ENCODE measurements at places on chromosomes 1 and 21.

DNA sequence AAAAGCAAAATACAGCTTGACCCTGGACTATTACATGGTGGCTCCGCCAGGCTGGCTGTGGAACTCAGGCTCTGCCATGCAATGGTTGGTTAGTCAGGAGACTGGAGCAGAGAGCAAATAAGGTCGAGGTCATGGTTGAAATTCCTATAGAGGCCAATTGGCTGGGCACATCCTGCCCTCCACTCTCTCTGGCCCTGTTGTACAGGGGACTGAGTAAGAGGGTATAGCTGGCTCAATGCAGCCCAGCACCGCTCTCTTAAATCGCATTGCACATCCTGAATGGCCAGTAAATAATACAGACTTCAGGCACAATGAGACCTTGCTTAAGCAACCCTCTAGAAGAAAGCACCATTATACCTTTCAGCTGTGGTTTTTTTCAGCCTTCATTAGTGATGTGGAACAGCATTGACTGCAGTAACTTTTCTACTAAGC, 59.3 kb upstream of the PPP2R5A start:
- no peak for DNase-seq

- peak; percentile 41 for DNase-seq
These were observed 9.0 kb downstream of the C1orf105 start for GRCh38 chr1:172429331-172430127.

- no peak for DNase-seq
These were observed 2.1 kb downstream of the TMEM240 start for GRCh38 chr1:1538334-1538733.

DNA sequence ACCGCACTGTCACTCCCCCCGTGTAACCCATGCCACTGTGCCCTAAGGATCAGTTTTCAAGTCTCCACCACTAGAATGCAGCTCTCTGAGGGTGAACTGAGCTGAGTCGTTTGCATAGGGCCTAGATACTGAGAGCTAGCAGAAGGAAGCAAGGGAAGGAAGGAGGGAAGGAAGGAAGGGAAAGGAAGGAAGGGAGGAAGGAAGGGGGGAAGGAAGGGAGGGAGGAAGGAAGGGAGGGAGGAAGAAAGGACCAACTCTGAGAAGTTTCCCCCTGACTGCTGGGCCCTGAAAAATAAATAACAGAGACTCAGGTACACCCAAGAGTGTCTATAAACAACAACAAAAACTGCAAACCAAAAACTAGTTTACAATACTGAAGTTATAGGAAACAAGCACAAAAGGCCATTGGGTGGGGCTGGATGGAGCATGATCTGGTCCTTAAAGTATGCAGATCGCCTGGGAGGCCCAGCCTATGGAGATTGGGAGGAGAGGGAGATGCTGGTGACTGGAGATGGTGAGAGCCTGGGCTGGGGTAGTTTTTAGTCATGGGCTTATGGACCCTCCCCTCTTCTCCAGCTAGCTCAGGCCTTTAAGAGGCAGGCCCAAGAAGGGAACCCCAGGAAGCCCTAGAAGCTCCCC, 1.7 kb upstream of the MRPS15 start:
- DNase-seq: peak; percentile 3

GRCh38 chr1:34742667-34743270, 12.1 kb upstream of the GJB5 start:
- DNase-seq: peak; percentile 21

GRCh38 chr1:182628657-182629056, 24.5 kb upstream of the RGS16 start:
- no peak for DNase-seq

DNA sequence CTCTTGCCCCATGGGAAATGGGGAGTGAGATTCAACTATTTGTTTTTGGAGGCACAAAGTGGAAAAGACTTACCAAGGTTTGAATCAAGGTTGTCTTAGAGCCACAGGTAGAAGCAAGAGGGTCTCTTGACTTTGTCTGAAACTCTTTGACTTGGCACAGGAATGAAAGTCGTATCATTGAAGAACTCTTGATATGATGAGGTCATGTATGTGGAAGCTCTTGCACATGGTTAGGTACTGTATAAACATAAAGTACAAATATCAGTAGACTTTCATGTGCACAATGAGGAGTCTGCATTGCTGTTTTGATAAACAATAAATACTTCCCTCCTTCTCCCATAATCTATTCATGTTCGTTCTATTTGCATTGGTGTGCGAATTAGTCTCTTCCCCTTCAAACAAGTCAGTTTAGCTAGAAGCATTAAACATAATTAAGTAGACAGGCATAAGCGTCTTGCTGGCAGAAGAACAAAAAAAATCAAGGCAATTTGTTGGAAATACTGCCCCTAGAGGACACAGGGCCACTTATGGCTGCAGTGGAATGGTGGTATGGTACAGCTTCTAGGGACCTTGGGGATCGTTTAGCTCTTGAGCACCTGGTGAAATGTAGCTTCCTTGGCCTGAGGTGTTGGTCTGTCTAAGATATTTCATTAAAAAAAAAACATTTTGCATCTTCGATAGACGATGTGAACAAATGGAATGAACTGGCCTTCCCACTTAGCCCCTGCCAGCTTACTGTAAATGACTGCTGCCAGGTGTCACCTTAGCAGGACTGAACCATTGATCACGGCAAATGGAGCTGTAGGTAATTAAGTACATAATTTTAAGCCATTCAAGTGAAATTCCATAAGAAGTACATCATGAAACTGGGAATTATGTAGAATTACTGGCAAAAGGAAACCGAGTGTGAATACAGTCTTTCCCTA, 218.0 kb upstream of the GALNT2 start:
- no peak for DNase-seq

DNA sequence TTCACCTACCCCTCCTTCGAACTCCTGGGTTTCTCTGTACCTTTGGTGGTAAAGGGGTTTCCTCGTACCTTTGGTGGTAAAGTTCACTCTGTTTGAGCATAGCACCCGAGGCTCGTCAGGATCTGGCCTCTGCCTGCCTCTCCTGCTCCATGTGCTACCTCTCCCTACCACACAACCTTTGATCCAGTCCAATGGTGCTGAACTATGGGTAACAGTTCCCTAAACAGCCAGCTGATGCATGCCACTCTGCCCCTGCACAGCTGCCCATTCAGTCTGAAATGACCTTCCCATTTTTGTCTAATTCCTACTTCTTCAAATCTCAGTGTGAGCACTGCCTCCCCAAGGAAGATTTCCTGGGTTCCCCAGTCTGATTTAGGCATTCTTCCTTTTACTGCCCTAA, 14.0 kb downstream of the OVAAL start:
- DNase-seq: no peak

GRCh38 chr1:168079761-168080160, 57.0 kb downstream of the GPR161 start:
- DNase-seq: peak; percentile 16

DNA sequence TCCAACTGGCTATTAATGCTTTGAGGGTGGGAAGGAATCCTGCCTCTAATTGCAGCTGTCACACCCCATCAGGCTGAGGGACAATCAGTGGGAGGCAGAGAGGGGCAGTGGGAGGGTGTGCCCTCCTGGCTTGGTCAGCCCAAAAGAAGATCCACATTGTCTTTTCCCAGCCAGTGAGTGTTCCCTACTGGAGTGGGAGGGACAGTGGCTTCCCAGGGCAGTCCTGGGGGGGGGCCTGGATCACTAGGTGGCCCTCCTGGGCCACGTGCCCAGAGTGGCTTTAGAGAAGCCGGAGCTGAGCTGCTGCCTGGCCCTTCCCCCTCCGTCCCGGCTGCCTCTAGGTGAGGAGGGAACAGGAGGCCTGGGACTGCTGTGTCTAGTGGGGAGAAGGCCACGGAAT, 14.0 kb downstream of the INKA2 start:
- DNase-seq: no peak

DNA sequence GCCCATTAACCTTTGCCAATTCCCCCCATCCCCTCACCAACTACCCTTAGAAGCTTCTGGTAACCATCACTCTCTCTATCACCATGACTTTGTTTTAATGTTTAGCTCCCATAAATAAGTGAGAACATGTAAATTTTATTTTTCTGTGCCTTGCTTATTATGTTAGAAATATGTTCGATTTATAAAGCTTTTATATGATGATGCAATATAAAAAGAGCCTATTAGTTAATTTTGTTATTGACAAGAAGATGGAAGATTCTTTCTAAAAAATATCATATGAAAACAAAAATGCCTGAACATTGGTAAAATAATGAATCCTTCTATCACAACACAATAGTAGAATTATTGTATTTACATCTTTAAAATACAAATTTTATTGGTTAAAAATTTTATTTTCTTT, 836.1 kb upstream of the TMPRSS15 start:
- DNase-seq: no peak

DNA sequence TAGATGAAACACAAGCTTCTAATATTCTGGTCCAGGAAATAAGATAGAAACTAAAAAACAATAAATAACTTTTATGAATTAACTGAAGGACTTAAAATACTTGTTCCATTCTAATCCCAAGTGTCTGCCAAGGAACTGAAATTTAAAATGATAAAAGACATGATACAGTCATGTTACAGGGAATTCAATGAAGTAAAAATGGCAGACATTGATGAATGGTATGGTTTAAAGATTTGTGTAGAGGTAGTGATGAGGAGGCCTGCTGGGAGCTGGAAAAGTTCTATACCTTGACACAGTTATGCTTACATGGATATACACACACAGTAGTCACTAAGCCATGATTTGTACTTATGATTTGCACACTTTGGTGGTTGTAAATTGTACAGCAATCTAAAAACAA, 2.1 kb upstream of the UBR4 start:
- no peak for DNase-seq

DNA sequence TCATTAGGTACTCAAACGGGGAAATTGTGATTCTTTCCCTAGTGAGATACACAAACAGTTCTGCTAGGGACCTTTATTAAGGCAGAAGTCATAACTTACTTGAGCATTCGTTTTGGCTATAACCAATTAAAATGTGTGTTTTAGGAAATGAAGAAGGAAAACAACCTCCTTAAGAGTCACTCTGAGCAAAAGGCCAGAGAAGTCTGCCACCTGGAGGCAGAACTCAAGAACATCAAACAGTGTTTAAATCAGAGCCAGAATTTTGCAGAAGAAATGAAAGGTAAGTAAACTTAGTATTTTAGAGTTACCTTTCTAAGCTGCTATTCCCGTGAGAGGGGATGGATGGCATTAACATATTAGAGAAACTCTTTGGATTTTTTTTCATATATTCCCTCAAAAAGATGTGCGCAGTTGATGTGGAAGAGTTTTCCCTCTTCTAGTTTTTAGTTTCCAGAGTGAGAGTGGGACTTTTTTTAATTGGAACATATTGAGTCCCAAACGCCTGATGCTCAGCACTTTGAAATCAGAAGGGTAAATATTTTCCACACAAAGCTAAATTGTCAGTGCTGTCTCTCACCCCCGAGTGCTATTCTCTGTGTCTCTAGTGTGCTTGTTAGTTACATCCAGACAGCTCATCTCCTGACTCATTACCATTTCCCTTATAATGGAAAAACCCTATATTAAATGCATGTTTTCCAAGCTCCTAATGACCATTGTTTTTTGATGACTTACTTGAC, 34.9 kb downstream of the CENPF start:
- no peak for DNase-seq

DNA sequence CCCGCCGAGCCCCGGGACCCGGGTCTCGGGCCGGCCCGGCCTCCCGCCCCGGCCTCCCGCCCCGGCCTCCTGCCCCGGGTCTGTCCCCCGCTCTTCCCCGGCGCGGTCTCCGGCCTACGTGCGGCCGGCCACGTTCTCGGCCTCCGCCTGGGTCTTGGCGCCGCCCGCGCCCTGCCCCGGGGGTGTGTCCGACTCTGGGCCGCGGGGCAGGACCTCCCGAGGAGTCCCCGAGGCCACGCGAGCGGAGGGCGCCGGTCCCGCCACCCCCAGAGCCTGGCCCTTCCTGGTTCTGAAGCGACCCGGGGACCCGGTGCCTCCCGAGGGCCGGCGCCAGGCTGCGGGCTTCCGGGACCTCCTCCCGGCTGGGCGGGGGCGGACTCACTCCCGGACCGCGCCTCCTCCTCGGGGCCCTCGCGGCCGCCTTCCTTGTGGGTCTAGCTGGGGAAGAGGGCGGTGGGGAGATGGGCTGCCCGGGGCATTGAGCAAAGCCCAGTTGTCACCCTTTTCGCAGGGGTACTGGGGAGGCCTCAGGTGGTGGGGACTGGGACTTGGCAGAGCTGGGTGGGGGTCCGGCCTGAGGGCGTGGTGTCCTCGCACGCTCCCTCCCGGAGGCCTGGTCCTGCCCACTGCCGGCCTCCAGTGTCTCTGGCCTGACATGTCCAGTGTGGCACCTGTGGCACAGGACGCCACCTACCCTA, 558 bp downstream of the PFKL start:
- no peak for DNase-seq

DNA sequence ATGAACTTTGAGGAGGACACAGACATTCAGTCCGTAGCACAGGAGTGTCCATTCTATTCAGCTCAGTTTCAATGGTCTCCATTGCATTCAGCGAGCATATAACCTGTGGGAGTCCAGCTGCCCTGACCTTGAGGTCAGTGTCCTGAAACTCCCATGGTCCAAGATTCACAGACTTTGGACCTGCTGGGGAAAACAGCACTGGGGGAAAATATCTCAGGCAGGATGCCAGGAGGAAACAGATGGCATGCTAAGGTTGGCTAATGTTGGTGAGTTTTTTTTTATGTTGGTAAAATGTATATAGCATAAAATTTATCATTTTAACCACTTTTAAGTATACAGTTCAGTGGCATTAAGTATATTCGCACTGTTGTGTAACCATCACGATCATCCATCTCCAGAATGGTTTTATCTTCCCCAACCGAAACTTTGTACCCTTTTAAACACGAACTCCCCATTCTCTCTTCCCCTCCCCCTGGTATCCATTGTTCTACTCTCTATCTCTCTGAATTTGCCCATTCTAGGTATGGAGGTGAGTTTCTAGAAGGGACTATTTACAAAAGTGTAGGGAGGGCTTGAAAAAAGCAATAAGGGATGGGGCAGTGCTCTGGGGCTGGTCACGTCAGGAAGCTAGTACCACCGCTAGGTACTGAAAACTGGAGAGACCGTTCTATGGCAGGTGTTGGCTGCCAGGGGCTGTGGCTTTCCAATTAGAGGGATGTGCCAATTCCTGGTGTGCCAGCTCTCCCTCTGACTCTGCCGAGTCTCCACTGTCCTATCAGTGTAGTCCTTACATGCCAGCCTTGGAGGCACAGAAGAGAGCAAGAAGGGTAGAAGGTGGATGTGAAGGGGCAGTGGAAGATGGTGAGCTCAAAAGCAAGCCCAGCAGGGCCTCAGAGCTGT, 85.3 kb downstream of the FOXD2 start:
- no peak for DNase-seq

- no peak for DNase-seq
These were observed 6.7 kb downstream of the KCNJ15 start for GRCh38 chr21:38263493-38263892.

GRCh38 chr1:172269644-172270043, 150.8 kb upstream of the C1orf105 start:
- no peak for DNase-seq

GRCh38 chr1:39105061-39105840, 79.1 kb downstream of the NDUFS5 start:
- DNase-seq: no peak

DNA sequence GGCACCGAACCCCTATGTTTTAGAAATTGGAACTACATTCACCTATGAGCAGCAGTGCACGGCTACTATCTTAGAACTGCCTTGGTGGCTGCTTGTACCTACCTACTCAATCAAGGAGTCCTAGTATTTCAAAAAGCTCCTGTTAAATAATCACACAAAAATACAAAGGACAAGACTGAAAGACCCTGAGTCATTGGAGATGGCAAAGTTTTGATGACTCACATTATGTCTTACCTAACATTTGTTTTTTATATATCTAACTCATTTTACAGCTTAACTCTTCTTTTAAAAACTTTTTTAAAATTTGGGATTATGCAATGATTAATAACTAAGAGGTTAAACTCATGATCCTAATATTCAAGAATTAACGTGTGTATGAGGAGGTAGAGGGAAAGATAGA, 1206.0 kb upstream of the TMPRSS15 start:
- no peak for DNase-seq

- DNase-seq: no peak
These were observed 39.6 kb downstream of the MORN1 start for GRCh38 chr1:2351723-2352122.

All from GM04504 (cell line).